ENCODE measurements at places on chromosomes 2 and 18.

DNA sequence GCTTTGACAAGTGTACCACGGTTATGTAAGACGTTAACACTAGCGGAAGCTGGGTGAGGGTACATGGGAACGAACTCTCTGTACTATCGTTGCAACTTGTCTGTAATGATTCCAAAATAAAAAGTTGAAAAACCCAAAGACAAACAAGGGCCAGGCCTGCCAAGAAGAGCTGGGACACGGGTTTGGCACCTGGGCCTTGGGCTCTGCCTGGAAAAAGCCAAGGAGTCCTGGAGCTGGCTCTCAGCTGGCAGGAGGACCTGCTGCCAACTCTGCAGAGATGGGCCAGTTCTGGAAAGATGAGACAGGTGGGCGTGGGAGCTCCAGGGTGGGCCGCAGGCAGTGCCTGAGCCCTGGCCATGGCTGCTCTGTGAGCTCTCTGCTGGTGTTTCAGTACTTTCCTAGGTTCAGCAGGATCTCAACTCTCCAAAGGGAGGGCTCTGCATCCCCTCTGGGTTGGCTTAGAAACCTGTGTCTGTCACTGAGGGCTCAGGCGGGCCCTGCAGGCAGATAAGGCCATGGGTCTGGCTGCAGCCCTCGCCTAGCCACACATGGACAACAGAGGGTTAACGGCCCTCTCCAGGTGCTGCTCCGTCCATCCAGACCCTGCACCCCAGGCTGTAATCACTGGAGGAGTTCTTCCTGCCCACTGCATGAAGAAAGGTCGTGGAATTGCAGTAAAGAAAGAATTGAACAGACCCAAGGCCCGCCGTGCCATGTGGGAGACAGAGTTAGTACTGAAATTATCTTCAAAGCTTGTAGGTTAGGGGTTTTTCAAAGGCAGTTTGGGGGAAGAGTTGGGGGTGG lies 89.9 kb downstream of the RHOB start:
- DNase-seq, result no peak

GRCh38 chr2:46798041-46798440 lies 117.6 kb downstream of the MCFD2 start:
- no peak for DNase-seq

- peak; percentile 84 for DNase-seq
Measured at GRCh38 chr2:149330127-149331022, at the start of gene LYPD6. Gene LYPD6, plus strand, starts transcription at chr2:149330587. Its CDS starts 107,122 bp downstream, at chr2:149437709.

DNA sequence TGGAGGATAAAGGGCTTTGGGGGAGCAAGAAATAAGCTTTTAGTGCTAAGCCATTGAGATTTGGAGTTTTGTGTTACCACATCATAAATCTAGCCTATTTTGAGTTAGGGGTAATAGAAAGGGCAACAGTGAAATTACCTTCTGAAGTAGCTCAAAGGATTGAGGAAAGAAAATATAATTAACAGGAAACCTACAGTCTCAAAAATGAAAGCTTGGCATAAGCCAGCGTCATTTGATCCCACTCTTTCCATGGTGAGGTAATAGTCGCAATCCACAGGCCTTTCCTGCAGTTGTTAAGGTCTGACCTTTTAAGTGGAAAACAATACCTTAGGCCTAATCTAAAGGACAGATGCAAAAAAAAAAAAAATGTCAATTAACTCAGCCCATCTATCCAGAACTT lies 182.7 kb downstream of the UXS1 start:
- DNase-seq, result no peak

- DNase-seq, result no peak
Measured at GRCh38 chr2:79368116-79368630, 144.7 kb upstream of the CTNNA2 start.

DNA sequence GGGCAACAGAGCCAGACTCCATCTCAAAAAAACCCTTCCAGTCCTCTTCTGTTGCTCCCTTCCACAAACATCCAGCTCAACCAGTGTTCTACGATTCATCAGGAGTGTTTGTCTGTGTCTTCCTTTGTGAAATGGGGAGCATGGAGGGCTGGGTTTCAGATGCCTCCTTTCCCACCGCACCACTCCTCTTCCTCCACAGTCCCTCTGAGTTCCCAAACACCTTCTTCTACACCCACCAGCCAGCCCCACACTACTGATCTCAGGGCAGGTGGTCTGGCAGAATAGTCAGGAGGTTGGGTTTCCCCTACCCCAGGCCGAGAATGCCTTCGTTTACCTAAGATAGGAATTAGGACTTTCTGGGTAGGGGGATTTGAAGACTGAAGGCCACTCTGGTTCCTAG lies 36.9 kb downstream of the NGEF start:
- no peak for DNase-seq

DNA sequence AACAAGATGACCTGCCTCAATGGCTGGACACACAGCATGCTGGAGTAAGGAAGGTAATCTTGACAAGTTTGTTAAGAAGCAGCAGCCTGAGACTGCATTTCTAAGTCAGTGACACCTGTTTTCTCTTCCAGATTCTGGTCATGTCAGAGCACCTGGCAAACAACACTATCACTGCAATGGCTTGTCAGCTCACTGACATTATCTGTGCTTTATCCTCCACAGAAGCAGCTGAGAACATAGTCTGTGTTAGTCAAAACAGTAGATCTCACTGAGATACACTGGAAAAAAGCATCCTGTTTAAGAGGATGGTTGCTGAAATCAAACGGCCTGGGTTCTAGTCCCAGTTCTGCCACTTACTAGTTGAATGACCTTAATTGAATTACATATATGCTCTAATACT lies 355.2 kb downstream of the RIT2 start:
- DNase-seq, result no peak

DNA sequence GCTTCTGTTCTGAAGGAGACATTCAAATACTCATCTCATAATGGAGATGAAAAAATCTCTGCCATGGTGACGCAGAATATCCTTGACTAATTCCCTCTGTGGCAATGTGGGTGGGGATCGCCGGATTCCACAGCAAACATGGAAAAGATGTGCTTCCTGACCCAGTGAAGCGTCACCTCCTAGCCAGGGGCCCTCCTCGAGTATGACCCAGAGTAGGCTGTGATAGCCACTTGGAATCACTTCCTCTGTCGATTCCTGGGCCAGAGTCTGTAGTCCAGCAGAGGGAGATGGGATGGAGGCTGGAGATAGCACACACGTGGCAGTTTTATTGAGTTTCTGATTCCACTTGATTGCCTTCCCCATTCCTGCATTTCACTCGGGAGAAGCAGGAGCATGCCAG lies 36.8 kb downstream of the DRC1 start:
- no peak for DNase-seq

DNA sequence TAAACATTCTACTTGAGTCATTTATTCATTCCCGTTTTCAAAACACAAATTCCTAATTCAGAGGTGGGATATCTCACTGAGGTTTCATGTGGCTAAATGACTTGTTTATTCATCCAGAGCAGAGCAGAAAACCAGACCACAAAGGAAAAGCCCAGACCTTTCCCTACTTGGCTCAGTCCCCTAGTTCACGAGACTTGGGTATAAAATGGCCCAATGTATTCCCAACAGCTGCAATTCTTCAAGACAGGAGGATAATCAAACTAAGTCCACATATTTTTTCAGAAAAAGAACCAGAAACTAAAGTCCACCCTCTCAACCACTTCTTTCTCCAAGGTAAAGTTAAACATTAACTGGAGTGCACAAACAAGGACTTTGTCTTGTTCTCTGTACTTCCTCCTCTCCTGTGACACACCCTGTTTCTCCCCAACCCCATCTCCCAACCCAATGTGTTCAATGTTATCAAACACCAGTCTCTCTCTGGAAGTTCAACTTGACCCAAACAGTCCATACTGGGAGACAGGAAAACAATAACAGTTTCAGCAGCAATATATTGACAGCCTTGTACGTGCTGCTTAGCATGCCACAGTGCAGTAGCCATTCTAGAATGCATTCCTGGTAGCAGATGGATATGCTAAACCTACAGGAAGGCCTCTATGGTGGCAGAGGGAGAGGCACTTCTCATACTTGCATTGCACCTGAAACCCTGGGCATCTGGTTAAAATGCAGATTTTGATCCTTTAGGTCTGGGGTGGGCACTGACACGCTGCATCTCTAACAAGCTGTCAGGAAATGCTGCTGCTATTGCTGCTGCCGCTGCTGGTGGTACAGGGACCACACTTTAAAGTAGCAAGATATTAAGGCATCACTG lies 110.7 kb downstream of the INO80D start:
- DNase-seq, result no peak

DNA sequence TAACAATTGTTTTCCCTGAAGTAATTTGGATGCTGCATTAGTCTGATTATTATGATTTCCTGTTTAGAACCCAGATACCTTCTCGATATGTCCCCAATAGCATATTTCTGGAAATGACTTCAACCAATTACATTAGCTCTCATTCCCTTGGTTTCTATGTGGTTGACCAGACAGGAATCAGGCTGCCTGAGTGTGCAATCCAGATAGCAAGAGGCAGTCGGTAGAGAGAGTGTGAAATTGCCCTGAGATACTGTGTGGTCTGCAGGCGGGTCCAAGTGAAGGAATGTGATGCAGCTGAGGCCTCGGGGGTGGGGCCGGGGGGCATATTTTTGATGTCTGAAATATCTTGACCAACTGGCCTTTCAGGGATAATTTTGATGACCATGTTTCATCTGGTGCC lies 143.9 kb upstream of the ITGA6 start:
- no peak for DNase-seq

DNA sequence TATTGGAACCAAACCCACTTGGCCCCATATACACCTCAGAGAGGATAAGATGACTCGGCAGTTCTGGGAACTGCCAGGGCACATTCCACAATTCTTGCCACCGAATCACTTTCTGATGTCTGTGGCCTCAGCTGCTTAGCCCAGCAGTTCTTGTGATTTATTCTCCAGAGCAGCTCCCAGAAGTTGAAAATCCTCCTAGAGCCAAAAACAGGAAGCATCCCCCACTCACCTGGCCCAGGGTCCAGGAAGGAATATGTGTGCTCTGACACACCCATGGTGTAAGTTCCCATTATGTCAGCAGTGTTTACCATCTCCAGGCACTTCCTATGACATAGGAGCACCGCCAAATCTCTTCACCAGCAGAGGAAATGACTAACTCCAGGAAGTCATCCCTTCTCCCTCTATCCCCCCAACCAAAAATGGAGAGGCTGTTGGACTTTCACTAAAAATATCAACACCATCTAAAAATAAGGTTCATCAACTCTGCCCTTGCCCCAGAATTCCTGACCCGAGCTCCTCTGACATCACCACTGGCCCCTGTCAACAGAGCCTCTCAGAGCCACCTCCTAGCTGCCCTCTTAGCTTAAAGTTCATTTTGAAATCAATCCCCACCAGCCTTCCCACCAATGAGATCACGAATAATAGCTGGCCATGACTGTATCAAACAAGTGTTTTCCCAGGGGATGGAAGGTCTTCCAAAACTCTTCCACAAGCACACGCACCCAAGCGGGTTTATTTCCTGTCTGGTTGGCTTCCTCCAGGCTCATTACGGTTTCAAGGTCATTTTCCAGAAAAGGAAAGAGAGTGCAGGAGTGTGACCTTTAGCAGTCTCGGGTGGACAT lies 223.1 kb upstream of the PARD3B start:
- no peak for DNase-seq

DNA sequence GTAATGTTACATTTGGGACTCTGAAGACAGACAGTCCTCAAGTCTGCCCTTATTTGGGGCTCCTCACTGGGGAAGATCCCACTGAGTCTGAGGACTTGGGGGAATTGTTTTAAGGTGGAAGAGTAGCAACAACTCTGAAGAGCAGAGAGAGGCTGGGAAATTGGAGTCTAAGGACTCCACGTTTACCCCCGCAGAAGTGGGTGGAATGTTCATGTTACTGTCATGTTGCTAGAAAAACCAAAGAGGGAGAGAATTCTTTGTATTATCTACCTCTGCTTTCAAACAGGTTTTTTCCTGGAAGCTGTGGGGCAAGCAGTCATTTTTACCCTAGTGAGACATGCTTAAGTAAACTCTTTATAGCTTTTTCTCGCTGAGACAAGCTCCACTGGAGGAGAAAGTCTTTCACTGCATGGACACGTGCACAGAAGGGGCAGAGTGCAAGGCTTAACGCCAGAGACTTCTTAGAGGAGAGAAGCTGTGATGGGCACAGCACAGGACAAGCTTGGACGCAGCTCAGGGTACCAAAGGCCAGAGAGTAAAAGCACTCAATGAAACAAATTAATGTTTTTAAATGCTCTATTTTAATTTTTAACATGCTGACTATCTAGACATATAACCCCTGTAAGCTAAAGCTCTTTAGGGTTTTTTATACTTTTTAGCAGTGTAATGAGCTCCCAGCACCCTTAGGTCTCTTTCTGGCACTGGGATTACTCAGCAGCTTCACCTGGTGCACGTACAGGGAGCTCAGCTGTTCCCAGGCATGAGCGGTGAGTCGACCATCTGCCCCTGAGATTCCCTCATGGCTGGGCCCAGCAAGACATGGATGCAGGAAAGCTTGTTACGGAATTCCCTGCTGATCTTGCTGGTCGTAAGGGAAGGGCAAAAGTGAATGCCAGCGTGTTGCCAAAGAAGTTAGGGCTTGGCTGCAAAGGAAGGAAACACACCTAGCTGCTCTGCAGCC lies 54.5 kb upstream of the BIN1 start:
- no peak for DNase-seq

GRCh38 chr2:3344897-3345296 lies 32.7 kb downstream of the EIPR1 start:
- DNase-seq, result no peak

DNA sequence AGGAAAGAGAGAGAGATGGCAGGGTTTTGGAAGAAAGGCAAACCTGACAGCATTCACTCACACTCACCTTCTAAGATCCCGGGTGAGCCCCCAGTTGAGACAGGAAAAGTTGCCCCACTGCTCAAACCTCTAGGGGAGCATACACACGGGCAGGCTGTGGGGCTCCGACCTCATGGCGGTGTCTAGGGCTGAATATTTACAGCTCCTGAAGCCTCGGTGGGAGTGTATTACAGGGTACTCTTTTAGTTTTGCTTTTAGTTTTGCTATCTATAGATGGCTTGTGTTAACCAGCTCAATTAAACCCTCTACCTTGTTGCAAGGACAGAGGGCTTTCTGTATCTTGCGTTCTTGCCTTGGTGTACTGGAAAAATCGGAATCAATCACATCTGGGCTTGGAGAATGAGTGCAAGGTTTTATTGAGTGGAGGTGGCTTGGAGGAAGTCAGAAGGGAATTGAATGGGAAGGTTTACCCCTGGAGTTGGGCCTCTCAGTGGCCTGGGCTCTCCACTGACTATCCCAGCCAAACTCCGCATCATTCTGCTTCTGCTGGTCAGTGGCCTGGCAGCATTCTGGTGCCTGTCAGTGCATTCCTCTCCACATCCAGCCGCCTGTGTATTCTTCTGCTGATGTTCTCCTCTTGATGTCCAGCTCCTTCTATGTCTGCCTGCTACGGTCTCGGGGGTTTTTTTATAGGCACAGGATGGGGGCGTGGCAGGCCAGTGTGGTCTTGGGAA lies 10.1 kb upstream of the IFIH1 start:
- DNase-seq, result no peak

DNA sequence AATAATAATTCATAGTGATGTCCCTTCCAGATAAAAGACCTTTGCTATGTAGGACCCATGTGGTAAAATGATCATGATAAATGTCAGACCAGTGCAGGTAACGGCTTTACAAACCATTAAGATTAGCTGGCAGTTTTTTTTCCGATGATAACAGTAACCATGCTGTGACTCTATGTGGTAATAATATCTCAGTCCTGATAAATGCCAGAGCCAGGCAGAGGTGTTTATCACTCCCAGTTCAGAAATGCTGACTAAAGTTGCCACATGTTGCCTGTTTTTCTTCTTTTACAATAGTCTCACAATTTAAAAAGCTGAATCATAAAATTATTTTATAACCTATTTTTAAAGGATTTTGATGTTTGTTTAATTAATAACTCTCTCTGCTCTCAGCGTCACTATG lies 565.1 kb downstream of the ARHGAP15 start:
- no peak for DNase-seq
